HFFc6 (cell line): ENCODE measurements at places on chromosomes 5 and 9. TPM values are rescaled to one million over a fixed set of nuclear protein-coding genes. Genes with fewer than 3 reads are reported as not detected.

NEUROG1 gene
- total RNA-seq, result not detected in 2 replicates

GRCh38 chr9:16530669-16531642, 339.5 kb downstream of the BNC2 start:
- DNase-seq, result no peak
- H3K4me3 ChIP-seq, result no peak overlapping the region
- peaks cover 15% of the 10 kb centered on the region for H3K36me3 ChIP-seq
- peaks cover 69% of the 10 kb centered on the region for H3K4me1 ChIP-seq
- no peak overlapping the region for H3K27ac ChIP-seq
- H3K27me3 ChIP-seq, result no peaks in the 10 kb centered on the region; the same call in 1 of the 2 replicates

PCDH1 gene
- total RNA-seq, result 0.09 TPM in 1 of 3 replicates, not detected in the others

OR1Q1 gene
- not detected in 3 replicates for total RNA-seq

SLC34A3 gene
- total RNA-seq, result not detected in 3 replicates

LURAP1L gene
- 1.3 to 1.6 TPM (median 1.4 TPM) in 3 replicates for total RNA-seq

GRCh38 chr5:68707575-68707974, 386.2 kb upstream of the SLC30A5 start:
- peaks cover 13% of the 10 kb centered on the region for H3K27me3 ChIP-seq
- DNase-seq, result no peak
- H3K36me3 ChIP-seq, result no peaks in the 10 kb centered on the region
- H3K4me1 ChIP-seq, result peaks cover 6% of the 10 kb centered on the region; the same call in 1 of the 2 replicates
